ENCODE measurements at places on chromosomes 11 and 22.

DNA sequence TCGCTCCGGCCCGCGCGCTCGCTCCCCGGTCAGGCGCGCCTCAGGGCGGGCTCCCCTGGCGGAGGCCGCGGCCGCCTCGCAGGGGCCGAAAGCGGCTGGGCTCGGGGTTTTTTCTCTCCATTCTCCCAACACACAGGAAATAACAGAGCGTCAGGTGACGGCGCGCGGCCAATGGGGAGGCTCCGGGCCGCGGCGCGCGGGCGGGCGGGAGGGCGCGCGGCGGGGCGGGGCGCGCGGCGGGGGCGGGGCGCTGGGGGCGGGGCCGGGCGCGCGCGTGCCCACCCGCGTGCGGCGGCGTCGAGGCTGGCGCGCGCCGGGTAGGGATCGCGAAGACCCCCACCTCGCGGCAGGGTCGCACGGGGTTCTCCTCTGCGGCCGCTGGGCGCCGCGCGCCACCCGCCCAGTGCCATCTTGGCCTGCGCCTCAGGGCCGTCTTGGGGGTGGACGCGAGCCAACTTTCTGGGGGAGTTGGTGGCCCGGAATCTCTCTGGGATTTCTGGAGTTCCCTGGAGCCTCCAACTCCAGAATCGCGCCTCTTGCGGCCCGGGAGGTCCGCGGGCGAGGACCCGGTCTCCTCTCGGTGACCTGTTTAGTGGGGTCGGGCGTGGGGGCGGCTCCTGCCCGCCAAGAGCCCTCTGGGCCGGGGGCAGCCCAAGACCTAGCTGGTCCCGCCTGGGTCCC lies at the start of gene TCF20:
TSS of gene TCF20 (minus strand) at position 144 of the 681 bp plus-strand sequence. CDS start 55,348 bp downstream, outside the sequence.
- DNase-seq = peak; percentile 64

DNA sequence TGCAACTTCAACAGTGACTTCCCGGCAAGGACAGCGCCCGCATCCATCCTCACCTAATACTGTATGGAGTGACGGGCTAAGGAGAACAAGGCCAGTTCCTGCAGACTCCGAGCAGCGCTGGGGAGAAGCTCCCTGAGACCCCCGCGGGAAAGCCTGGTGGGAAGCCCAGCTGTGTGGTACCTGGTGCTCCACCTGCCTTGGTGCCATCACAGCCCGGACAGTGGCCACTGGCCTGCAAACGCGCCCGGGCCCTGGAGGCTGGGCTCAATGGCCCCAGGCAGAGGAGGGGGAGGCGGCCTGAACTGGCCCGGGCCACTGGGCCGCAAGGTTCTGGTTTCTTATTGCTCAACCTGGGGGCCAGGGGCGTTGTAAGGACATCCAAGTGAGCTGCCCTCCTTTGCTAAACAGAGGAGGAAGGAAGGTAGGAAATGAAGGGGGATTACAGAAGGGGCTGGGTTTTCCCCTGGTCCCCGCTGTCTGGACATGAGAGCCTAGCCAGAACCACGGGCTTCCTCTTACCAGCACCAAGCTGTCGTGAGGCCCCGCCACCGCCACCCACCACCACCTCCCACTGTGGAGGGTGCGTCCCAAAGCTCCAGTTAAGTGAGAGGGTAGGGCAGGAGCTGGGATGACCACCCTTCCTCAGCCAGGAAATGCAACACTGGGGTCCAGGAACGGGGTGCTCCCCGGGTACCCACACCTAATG lies 8.5 kb upstream of the CDC42BPG start:
- DNase-seq = no peak

DNA sequence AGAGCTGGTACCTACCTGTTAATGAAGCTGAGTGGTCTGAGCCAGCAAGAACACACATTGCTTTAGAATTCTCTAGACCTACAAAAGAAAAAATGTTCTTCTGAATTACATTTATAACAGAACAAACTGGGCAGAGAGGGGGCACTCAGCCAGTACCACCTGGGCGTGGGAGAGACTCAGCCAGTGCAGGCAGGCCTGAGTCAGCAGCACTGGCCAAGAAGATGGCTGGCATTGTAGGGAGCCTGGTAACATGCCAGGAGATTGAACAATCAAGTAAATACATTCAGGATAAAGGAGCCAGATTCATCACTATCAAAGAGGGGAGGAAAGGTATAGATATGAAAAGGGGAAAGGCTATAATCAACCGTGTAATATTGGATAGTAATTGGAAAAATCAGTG lies 19.9 kb downstream of the SERGEF start:
- no peak for DNase-seq

DNA sequence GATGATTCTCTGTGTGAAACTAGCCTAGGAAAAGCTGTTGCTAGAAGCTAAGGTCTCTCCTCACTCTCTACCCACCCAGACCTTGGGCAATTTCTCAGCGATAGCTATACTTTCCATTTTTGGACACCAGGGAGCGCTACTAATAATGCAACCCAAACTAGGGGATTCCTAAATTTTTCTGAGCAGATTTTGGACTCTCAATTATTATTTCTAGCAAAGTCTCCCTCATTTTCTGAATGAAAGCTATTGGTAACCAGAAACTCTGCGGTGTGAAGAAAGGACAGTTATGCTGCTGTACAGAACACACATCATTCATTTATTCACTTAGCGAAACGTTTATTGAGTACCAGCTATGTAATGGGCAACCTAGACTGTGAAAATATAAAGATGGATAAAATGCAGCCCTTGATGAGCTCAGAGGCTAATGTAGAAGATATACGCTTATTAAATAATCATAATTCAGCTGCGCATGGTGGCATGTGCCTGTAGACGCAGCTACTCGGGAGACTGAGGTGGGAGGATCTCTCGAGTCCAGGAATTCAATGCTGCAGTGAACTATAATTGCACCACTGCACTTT lies 6.1 kb upstream of the STIM1 start:
- no peak for DNase-seq

DNA sequence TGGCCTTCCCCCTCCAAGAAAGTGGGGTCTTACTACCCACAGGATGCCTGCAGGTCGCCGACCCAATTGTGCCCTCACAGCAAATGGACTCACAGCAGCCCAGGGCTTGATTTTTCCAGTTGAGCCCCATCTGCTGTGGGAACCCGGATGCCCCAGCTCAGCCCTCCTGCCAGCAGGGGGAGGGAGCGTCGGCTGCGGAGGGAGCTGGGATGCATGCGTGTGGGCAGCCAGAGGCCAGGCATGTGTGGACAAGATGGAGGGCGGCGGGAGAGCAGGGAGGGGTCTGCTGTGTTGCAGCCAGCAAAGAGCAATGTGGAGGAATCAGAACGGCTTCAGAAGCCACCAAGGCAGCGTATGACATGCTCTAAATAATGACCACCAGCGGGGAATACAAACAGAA lies 41.0 kb upstream of the EIF3D start:
- DNase-seq = no peak

GRCh38 chr11:83284501-83285150 lies 1.5 kb downstream of the CCDC90B start:
- no peak for DNase-seq
